Cerebellar nuclear complex (tissue), 1 donor: ENCODE measurements at places on chromosomes 6 and 20.

DNA sequence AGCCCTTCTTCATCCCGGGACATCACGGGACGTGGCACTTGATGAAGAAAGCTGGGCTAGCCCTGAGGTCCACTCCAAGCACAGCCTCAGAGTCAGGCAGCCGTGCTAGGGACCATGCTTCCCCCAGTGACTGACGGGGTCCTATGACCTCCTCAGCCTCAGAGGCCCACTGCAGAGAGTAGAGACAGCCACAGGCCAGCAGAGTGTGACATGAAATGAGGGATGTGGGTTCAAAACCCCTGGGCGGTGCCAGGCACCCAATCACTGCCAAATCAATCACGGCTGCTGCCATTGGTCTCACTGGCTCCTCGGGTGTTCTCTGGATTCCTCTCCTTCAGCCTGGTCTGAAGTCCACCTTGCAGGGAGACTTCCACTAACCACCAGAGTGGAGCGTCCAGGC lies 197.7 kb upstream of the CDH4 start:
- no peak for DNase-seq

- DNase-seq, result no peak
Measured at GRCh38 chr6:44942201-44942600, 385.9 kb upstream of the RUNX2 start.

DNA sequence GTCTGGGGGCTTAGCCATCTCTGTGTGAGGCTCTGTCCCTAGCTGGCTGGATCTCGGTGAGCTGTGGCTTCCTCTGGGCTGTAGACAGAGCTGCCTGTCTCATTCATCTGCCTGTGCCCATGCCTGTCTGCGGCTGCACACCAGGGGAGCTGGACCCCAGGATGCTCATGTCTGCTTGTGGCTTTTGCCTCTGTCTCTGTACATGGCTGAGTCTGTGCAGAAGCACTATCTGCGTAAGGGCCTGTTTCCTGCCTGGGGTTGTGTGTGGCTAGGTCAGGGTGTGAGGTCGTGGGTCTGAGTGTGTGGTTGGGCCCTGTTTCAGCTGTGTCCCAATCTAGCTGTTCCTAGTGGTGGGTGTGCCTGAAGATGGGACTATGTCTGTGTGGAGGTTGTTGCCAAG lies 68.2 kb downstream of the CDH22 start:
- DNase-seq, result no peak

- no peak for DNase-seq
Measured at GRCh38 chr6:11412616-11413015, 124.9 kb upstream of the TMEM170B start.

DNA sequence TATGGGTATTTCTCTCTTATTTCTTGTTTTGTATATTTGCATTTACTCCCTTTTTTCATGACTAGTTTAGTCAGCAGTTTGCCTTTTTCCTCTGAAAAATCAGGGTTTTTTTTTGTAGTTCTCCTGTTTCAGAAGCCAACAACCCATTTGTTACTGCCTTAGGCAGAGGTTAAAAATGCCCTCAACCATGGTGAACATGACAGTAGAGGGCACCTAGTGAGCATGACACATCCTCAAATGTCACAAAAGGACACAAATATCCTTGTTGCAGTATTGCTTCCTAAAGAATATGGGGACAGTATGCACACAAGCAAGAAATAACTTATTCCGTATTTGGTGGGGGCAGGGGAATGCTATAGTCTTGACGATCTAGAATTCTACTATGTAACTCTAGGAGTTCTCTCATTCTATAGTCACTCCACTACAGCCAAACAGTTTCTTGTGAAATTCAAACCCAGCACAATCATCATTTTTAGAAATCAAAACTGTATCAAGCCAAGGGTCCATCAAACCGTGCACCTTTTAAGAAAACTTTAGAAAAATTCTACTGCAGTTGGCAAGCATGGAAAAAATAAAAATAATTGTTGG lies 47.0 kb downstream of the GOPC start:
- no peak for DNase-seq

DNA sequence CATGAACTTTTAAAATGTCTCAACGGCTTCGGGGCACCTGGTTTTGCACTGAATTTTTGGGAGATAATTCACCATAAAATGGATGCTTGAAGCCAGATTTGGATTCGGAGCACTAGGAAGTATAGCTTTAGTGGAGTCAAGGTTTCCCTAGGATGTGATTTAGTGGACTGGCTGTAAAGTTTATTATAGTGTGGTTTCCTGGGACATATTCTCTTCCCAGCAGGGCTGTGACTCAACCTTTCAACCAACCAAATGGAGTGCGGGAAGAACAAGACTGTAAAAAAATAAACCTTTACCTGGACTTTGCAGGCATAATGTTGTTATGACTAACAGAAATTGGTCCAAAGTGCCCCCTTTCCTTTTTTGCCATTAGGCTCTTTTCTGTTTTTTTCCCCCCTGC lies 327.4 kb upstream of the MAN1A1 start:
- no peak for DNase-seq

GRCh38 chr6:14174226-14174625 lies 56.7 kb downstream of the CD83 start:
- no peak for DNase-seq

- DNase-seq, result no peak
Measured at GRCh38 chr6:138973466-138974153, 14.4 kb downstream of the REPS1 start.

- no peak for DNase-seq
Measured at GRCh38 chr20:43959079-43959919, 44.6 kb downstream of the TOX2 start.

- DNase-seq, result no peak
Measured at GRCh38 chr6:163414117-163414945, at the start of gene QKI. Gene QKI, plus strand, starts transcription at chr6:163414718. Its CDS starts 476 bp downstream, at chr6:163415194.

DNA sequence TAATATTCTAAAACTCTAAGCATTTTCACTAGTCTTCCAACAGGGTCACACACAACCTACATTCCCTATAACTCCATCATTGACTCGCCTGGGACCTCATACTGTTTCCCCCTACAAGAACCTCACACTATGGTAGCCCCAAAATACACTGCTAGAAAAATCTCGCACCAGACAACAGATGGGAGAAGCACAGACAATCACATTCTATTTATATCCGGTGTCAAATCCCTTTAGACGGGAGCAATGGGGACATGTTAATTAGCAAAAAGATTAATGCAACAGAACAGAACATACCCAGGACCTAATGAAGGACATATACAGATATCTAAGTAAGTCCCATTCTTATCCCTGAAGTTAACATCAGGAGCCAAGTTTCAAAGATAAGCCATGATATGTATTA lies 33.6 kb downstream of the TMX4 start:
- no peak for DNase-seq

GRCh38 chr6:137046871-137047412 lies 2.2 kb upstream of the IL20RA start:
- DNase-seq, result no peak

- no peak for DNase-seq
Measured at GRCh38 chr6:106315765-106316374, 9.7 kb downstream of the ATG5 start.

DNA sequence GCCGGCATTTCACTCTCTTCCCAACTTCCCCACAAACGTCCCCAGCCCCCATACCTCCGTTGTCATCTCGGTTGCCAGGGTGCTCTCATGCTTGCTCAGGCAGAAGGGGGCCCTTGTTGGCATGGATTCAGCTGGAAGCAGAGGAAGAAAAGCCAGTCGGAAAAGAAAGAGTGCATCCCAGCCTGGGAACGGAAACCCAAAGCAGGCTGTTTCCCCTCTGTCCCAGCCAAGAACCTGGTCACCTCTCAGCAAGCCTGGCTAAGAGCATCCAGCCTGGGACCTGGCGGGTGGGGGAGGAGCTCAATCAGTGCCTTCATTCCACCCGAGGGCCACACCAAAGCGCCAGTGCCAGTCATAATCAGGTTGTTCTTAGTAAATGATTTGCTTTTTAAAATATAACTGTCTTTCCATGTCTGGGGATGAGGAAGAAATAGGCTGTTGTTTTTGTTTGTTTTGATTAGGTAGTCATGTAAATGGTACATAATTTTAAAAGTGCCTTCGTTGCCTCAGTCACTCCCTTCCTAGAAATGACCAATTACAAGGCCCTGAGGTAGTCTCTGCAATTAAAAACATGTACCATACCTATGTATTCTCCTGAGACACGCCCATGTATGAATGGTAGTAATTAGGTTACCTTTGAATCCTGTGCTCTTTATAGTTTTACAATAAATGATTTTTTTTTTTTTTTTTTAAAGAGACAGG lies 21.1 kb downstream of the CHMP4B start:
- peak; percentile 23 for DNase-seq

- DNase-seq, result no peak
Measured at GRCh38 chr6:43308101-43308989, at the start of gene CRIP3. Gene CRIP3, minus strand, starts transcription at chr6:43308826. Its CDS starts 34 bp downstream, at chr6:43308792.

DNA sequence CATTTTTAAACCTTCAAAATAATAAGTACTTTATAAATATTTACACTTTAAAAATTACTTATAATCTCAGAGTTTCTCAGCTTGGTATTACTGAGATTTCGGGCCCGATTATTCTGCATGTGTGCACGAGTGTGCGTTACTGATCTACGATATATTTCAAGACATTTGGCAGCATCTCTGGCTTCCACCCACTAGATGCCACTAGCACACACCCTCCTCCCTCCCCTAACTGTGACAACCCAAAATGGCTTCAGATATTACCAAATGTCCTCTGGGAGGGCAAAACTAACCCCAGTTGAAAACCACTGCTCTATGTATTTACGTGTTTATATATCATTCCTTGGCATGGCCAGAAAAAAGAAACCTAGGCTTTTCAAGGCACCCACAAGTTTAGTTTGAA lies 95.9 kb downstream of the FYN start:
- no peak for DNase-seq

DNA sequence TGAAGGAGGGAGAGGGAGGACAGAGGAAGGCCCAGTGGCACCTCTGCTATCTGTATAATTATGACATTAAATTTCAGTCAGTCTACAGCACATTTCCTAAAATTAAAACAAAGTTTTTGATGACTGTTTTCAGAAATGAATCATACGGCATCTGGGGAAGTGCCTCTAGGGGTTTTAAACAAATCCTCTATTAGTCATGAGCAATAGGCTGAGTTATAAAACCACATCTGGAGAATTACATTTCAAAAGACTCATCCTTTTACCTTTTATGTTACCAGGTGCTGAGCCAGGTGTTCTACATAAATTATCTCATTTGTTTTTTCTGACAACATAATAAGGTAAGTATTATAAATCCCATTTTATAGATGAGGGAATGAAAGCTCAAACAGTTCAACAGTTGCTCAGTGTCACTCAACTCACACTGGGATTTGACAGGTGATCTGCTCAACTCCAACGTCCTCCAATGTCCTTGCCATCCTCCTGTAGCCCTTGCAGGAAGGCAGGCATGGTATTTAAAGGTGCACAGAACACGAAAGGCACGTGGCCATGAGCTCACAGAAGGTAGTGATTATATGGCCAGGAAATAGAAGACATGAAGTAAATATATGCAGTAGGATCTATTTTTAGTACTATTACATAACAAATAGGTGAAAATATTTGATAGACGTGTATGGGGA lies 184.2 kb upstream of the MAN1A1 start:
- no peak for DNase-seq

GRCh38 chr6:30554962-30555815 lies 1.1 kb downstream of the GNL1 start:
- DNase-seq, result no peak

- no peak for DNase-seq
Measured at GRCh38 chr6:55569638-55570037, 9.4 kb downstream of the HMGCLL1 start.

DNA sequence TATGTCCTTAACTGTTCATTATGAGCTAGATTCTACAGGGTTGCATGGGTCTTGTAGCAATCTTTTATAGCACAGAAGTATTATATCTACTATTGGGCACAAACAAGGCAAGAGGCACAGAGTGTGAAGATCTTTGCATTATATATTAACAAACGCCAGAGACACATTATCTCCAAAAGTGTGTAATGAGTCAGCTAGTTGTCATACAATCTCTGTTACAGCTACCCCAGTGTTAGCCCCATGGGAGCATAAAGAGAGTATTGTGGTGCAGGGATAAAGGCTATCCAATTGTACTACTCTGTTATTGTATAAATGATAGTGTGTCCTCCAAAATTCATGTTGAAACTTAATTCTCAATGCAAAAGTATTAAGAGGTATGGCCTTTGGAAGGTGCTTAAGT lies 148.4 kb upstream of the RIMS1 start:
- no peak for DNase-seq

- DNase-seq, result no peak
Measured at GRCh38 chr6:38034274-38034914, 214.9 kb downstream of the ZFAND3 start.

- DNase-seq, result no peak
Measured at GRCh38 chr6:79240509-79240908, 6.0 kb upstream of the HMGN3 start.

- no peak for DNase-seq
Measured at GRCh38 chr20:7703996-7704395, 236.3 kb downstream of the HAO1 start.

GRCh38 chr6:13524801-13525508 lies 37.6 kb upstream of the GFOD1 start:
- DNase-seq, result peak; percentile 9

DNA sequence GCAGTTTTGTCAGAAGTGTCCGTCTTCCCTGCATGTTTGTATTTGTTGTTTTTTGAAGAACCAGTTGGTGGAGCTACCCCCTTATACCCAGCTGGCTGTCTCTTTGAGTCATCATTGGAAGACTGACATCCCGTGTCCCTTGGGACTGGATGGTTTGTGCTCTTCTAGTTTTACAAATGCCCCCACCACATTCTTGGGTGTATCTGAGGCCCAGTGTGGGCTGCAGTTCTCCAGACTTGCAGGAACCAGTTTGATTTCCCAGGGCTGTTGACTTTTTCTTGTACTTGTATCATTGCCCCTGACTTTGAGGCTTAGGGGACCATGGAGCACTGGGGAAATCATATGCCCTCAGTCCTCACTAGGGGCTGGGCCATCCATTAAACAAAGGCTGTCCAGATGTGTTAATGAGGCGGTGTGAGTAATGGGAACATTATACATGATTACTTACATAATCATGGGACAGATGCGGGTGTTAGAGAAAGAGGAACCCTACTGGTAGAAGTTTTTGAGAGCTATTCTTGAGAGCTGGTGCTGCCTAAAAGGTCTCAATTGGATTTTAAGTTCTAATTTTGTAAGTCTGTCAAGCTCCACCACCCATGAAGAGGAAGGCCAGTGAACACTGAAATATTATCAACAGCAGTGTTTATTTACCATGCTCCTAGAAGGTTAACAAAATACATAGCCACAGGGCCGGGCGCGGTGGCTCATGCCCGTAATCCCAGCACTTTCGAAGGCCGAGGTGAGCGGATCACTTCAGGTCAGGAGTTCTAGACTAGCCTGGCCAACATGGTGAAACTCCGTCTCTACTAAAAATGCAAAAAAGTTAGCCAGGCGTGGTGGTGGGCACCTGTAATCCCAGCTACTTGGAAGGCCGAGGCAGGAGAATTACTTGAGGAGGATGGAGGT lies 8.5 kb downstream of the JARID2 start:
- no peak for DNase-seq

GRCh38 chr20:64105846-64106434 lies 1.4 kb downstream of the NPBWR2 start:
- DNase-seq, result no peak
